ENCODE measurements at places on chromosomes 11 and 22.

DNA sequence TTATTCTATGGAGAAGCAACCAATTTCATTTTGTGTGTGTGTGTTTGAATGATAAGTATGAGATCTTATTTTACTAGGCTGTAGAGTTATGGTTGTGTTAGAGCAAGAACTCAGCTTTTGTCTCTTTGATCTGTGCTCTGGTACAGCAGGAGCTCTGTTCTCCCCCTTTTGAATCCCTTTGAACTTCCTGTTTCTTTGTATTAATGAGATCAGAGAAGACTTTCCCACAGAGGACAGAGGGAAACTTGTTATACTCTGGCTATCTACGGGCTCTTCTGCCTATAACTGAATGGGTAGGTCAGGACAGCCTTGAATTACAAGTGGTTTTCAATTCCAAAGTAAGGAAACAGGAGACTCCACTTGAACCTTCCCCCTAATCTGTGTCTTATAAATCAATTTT, 1015.0 kb upstream of the RAG2 start:
- DNase-seq, result no peak

- no peak for DNase-seq
These were observed 7.6 kb downstream of the TSPAN32 start for GRCh38 chr11:2309251-2310072.

GRCh38 chr11:77558380-77558779, 31.4 kb upstream of the AQP11 start:
- no peak for DNase-seq

DNA sequence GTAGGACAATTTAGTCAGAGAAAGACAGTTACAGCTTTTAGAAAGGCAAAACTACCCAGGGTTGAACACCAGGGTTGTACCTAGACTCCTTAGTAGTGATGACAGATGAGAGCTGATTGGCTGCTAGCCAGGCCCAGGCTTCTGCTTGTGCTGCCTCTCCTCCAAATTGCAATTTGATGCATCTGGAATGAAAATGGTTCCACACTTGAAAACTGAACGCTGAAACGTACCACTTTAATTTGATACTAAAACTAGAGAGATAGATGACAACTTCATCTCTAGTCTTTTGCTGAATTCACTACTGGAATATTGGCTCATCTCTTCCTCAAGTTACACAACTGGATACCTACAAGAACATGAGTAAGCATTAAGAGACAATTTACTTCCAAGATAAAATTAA, 19.2 kb upstream of the FNBP4 start:
- DNase-seq, result no peak

GRCh38 chr11:115724666-115725065, 220.5 kb upstream of the CADM1 start:
- DNase-seq, result no peak

DNA sequence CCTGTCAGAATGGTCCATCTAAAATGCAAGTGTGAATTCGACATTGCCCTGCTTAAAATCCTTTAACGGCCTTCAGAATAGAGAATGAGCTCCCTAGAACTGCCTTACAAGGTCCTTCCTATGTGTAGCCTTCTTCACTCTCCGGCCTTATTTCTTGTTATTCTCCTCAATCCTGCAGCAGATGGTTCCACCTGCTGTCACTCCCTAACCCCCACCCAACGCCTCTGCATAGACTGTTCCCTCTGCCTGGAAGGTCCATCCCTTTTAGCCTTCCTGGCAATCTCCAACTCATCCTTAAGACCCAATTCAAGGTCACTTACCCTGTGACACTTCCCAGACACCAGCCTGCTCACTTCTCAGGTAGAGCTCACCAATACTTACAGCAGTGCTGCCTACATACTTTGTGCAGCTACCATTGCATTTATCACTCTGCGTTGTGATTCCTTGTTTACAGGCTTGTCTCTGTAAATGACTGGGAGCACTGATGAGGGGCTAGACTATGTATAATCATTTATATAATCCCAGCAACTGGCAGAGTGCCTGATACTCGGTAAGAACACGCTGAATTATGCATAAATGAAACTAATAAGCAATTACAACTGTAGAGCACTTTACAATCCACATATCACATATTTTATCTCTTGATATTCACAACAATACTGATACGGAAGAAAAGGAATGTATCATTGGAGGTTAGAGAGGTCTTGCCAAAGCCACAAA, 58.9 kb downstream of the CLPB start:
- DNase-seq, result no peak

GRCh38 chr11:26483108-26483507, 89.0 kb downstream of the MUC15 start:
- DNase-seq, result no peak

DNA sequence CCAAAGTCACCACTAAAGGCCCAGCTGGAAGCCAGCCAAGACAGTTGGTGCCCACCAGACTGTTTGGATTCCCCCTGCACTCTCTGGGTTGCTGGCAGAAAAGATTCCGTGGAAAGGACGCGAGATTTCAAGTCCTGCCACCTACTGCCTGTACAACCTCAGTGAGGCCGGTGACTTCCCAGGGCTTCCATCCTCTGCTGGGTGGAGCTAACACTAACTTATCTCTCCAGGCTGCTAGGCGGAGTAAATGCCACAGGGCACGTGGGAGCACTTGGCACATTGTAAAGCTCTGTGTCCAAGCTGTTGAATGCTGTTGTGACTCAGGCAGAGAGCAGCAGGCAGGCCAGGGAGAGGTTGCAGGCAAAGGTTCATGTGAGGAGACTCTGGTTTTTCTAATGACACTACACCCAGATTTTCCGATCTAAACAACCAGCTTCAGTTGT, 50.9 kb upstream of the CDON start:
- DNase-seq, result no peak

DNA sequence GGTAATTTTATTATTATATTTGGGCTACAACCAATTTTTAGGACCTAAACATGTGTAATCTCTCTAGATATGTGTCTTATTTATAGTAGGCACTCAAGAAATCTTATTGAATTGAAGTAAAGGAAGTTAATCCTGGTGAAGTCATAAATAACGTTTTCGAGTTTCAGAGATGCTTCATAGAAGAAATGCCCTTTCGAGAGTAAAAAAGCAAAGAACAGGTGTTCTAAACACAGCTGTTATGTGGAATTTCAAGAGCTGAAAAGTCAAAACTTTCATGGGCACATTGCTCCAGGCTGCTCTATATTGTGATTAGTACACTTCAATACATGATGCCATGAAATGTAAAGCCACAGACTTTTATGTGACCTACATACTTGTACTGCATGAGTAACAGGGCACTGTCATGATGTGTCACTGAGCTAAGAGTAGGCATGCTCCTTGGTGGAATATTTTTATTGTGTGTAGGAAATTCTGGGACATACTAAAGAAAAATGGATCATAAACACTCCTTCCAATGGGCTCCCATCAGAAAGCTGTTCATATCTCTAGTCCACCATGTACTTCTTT, 7.2 kb upstream of the ELMOD1 start:
- DNase-seq, result no peak

GRCh38 chr11:45726493-45727054, 61.2 kb upstream of the CHST1 start:
- DNase-seq, result no peak

DNA sequence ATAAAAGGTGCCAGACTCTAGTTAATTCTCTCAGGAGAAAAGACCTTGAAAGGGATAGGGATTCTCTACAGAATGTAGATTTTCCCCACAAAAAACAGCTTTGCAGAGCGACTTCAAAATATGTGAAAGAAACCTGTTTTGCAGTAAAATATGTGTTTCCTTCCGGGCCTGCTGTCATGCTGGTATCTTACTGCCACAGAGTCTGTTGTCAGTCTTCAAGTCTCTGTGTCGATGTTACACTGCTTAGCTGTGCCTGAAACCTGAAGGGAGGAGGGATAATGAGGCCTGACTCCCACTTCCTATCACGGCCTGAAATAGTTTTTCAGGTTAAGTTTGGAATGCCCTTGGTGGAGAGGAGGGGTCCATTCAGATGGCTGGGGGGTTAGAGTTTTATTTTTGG, 1.7 kb upstream of the DGCR2 start:
- no peak for DNase-seq

DNA sequence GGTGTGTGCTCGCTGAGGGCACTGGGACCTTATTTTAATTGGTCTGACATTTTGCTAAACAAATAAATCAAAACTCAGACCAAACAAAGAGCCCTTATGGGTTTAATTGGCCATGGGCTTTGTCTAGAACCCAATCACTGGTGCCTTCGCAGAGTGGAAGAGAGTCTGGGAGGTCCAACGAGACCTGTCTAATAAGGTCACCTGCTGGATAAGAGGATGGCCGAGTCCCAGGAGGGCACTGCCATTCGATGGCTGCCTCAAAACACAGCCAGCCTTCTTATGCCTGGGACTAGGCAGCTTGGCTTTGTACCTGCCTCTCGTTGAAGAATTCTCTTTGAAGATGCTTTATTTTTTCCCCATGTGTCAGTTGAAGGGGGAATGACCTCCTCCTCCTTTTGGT, 171.1 kb downstream of the CEP164 start:
- no peak for DNase-seq

DNA sequence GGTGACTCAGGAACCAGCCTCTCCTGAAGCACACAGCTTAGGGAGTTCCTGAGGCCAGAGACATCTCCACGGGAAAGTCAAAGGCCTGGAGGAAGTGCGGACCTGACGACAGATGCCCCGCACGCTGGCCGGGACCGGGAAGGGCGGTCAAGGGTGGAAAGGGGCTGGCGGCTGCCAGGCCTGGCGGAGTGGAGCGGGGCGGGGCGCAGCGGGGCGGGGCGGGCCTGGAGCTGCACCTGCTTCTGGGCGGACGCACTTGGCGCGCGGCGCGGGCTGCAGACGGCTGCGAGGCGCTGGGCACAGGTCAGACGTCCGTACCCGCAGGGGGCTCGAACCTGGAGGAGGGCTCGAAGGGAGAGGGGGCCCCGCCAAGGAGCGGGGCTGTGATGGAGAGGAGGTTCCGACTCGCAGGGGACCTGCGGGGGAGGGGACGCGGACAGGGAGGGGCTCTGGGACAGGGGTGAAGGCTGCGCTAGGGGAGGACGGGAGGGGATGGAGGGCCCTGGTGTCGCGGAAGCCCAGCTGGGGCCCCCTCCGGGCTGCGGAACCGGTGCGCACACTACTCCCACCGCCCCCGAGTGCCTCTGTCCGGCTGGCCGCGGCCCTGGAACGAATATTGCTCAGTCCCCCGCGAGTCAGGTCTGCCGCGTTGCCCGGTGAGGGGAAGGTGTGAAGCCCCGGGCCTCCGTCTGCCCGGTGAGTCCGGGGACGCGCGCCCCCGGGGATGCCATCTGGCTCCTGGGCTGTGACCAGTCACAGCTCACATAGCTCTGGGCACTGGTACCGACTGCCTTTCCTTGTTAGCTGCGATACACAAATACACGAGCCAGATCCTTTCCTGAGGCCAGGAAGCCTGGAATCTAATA, at the start of gene TMEM45B:
TSS of gene TMEM45B (plus strand) at position 253 of the 866 bp plus-strand sequence. CDS start 36,635 bp downstream, outside the sequence.
- peak; percentile 53 for DNase-seq

DNA sequence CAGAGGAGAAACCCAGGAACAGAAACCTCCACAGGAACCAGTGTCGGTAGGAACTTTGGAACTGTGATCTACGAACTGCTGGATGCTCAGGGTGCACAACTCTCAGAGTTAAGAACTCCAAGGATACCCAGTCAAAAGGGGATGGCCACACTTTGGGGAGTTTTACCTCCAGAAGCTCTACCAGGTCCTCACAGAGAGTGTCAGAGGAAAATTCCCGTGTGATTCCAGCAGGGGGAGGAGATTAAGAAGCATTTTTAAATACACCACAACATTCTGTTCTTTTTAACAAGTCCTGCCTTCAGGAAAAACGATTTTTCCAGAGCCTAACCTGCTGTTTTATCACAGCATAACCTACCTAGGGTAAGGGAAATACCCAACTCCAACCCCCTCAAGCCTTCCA, 104.0 kb downstream of the SOX6 start:
- DNase-seq, result no peak

DNA sequence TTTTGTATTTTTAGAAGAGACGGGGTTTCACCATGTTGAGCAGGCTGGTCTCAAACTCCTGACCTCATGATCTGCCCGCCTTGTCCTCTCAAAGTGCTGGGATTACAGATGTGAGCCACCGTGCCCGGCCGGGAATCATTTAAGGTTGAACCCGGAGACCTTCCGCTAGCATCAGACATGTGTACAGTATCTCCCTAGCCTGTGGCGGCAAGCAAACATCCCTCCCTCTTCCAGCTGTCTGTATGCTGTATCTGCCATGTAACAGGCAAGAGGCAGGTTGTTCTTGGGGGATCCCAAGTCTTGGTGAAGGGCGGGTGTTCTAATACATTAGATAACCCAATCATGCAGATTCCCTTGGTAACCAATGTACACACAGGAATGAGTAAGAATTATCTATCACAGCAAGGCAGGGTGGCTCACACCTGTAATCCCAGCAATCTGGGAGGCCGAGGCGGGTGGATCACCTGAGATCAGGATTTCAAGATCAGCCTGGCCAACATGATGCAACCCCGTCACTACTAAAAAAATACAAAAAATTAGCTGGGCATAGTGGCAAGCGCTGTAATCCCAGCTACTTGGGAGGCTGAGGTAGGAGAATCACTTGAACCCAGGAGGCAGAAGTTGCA, 58.1 kb upstream of the RBFOX2 start:
- DNase-seq, result no peak

DNA sequence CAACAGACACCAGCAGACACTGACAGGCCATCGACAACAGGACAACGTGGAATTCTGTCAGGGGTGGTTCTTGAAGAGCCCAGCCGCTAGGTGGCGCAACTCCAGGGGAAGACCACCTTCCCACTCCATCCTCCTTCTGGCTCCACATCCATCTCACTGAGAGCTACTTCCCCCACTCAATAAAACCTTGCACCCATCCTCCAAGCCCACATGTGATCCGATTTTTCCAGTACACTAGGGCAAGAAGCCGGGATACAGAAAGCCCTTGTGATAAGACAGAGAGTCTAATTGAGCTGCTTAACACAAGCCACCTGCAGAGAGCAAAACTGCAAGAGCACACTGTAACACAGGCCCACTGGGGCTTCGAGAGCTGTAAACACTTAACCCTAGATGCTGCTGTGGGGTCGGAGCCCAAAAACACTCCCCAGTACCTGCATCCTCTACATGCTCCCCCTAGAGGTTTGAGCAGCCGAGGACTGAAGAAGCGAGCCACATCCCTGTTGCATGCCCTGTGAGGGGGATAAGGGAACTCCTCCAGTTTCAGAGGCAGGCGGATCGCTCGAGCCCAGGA, 11.5 kb upstream of the RAB39A start:
- peak; percentile 35 for DNase-seq

DNA sequence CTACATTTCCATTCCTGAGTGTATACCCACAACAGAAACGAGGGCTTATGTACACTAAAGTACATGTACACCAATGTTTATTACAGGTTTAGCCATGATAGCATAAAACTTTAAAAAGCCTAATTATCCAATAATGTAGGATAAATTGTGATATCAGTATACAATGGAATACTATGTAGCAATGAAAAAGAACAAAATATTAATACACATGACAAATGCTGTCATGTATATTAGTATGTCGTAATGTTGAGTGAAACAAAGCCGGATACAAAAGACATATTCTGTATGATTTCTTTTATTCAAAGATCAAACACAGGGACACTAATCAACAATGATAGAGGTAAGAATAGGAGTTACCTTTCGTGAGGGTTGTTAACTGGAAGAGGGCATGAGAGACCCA, 2.7 kb downstream of the SAA4 start:
- no peak for DNase-seq

GRCh38 chr11:74037309-74037708, 28.4 kb upstream of the UCP3 start:
- no peak for DNase-seq
